ENCODE measurements at places on chromosomes 7 and 10.

GRCh38 chr7:83611776-83612175, 37.2 kb downstream of the SEMA3E start:
- DNase-seq: no peak

- no peak for DNase-seq
These were observed 163.7 kb downstream of the BAMBI start for GRCh38 chr10:28840971-28841370.

DNA sequence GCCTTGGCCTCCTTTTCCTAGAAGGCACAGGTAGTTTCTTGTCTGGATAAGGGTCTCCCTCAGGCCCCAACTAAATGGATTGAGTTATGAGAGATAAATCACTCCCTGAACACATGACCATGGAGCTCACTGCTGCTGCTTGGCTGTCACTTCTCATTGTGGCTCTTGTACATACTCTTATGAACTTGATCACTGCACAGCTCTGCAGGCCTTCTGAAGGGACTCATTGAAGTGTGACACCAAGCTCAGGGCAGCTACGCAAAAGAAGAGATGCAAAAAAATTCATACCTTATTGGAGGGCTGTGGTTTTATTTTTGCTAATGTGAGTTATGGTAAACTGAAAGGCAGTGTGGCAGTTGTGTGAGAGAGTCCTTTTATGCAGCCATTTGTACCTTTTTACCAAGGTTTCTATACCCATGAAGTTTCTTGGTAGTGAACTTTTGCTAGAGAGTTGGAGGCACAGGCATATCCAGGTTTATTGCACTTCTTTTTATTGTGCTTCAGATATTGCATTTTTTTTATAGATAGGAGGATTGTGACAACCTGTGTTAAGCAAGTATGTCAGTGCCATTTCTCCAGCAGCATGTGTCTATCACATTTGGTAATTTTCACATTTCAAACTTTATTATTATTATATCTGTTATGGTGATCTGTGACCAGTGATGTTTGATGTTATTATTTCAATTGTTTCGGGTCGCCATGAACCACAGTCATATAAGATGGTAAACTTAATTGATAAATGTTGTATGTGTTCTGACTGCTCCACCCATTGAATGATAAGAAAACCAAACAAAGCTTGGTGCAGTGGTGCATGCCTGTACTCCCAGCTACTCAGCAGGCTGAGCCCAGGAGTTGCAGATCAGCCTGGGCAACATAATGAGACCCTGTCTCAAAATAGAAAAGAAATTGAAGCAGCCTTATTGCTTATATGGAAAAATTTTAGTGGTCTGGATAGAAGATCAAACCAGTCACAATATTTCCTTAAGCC, 100.6 kb downstream of the LRRC4 start:
- DNase-seq: no peak

GRCh38 chr10:100791369-100792058, 46.1 kb downstream of the PAX2 start:
- DNase-seq: no peak

DNA sequence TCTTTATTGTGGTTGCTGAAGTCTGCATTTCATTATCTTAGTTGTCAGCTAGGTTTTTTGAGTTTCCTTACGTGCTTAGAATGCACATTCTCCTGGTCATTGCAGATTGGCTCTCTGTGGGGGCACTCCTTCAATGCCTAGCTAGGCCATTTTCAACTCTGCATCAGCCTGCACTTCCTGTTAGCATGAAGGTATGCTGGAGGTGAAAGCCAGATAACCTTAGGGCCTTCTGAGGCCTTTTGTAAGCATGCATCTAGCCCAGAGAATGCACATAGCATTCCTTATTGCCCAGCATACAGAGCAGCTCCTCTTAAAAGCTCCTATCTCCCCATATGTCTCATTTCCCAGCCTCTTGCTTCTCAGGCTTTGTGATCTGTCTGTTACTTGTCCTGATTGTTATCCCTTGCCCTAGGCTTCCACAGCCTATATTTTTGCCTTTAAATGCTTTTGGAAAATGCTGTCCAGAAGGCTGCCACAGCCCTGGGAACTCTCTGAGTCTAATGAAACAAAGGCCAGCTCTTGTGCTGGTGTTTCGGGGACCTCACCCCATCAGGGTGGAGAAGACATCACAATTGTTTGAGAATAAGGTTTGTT, 108.1 kb upstream of the IGFBP3 start:
- DNase-seq: no peak

DNA sequence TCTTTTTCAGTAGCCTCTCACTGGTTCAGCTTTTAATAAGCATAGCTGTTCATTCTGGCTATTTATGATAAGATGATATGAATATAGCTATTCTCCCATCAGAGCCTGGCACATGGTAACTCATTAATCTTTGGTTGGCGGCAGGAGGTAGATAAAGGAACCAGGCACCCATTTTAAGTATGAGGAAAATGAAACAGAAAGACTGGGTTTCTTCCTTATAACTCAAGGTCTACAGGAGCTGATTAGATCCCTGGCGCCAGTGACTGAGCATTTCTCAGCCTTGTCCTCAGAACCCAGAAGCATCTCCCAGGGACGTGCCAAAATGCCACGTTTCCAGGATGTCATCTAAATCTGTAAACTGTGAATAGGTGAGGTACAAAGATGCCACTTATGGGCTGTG, 141.9 kb downstream of the TCF7L2 start:
- DNase-seq: no peak

DNA sequence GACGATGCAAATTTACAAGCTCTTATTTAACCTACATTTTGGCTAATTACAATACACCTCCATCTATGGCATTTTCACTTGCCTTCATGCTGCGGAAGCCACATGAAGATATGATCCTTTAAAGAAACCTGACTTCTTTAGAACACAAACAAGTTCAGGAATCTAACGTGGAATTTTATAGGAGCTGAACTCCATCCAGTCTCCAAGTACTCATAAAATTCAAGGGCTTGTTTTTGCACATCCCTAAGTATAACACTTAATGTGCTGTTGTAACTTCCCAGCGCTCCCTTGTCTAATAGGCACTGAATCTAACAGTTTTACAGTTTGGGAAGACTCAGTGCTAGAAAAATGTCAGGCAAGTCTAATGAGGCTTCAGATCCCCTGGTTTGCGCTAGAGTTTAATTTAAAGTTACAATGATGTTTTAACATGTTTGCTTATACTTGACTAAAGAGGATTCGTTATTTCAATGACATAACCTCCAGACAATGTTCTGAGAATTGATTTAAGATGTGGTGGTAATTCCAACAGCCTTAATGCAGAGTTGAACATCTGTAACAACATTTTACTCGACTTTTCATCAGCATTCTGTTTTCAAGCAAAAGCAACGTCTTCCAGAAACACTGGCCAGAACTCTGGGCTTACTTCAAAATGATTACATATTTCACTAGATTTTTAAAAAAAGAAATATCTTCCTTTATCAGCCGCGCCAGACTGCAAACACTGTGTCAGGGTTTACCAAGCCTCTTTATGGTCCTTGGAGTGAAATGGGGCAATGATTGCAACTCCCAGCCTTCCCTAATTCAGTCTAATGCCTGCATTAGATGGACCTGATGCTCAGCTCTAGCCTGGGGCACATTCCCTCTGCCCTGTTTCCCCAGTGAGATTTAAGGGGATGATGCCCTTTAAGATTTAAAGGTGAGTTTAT, 664.3 kb downstream of the KCNMA1 start:
- no peak for DNase-seq

DNA sequence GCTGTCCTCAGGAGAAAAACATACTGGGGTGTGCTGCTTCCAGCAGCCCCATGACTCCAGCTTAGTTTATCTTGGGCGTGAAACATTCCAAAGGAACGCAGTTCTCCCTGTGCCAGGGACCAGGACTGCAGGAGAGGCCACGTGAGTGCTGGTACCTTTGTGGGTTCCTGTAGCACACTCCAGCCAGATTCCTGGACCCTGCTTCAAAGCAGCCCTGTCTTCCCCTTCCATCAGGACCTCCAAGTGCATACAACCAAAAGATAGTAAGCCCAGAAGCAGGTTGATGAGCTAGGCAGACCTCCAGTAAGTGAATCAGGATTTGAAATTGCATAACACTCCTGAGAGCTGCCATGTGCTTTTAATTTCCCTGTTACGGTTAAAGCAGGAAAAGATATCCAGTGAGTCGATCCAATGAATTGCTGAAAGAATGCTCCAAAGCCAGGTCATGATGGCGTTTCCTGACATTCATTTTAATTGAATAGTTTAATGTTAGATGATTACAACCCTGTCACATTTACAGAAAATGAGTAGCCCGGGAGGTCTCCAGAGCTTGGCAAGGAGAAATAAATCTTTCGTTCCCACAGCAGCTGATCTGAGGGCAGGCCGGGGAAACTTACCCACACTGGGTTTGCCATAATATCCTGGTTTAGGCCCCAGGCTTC, 38.9 kb upstream of the CPXM2 start:
- DNase-seq: no peak

DNA sequence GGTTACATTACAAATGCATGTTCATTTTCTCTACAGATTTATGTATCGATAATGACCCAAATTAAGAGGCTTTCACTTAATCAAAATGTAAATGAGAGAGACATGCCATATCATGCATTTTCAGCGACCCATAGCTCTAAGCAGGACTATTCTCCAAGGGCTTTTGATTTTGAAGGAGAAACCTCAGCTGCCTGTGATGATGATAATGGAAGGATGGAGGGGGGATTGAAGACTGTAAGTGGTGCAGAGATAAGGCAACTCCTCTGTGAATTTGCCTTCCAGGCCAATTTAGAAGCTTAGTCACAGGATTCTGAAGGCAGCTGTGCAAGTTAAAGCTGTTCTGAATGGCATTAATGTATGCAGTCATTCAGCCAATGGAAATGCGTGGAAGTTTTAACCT, 8.3 kb downstream of the VSTM2A start:
- DNase-seq: no peak

DNA sequence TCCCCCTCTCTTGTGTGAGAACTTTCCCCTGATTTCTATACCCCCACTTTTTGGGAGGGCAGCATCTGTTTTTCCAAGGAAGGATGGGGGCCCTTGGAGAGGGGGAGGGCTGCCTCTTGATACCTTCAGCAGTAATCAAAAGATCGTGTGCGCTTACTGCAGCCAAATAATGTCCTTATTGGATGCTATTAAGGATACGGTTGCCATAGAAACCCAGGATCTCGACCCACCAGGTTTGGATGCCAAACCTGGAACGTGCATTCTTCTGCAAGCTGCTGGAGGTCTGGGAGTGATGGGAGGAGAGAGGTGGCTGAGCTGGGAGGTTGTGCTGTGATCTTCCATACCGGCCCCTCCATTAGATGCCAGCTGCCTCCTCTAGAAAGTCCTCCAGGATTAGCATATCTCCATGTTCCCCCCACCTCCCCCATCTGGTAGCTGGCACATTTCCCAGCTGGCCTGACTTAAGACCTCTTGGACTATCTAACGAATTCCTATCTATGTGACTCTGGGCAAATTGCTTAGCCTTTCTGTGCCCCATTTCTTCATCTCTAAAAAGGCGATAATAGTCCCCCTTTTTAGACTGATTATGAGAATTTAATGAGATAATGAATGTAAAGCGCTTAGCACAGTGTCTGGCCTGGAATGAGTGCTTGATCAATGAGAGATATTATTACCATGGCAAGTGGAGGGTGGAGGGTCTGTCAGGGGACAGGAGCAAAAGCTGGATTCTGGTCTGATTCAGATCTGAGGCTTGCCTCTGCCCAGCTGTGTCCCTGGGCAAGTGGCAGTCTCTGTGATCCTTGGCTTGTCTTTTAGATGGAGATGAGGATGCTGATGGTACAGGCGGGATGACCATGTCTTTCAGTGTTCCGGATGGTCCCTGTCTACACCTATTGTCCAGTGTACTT, 78.5 kb upstream of the PCBD1 start:
- peak; percentile 80 for DNase-seq

DNA sequence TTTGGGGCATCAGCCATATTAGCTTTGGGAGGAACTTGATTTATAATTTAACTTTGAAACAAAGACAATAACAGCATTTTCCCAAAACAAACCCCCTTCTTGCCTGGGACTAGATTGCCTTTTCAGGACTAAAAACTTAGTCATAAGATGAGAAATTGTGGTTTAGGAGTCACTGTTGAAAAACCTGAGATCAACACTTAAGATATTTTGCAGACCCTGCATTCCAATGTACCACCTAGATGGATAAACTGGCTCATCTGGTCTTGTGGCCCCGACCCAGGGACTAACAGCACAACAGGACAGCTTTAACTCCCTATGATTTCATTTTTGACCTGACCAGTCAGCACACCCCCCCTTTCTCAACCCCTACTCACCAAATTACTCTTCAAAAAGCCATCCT, 1165.4 kb downstream of the XPNPEP1 start:
- no peak for DNase-seq

- no peak for DNase-seq
These were observed 121.3 kb upstream of the HABP2 start for GRCh38 chr10:113431398-113432160.

GRCh38 chr7:47938574-47939165, 9.6 kb downstream of the PKD1L1 start:
- peak; percentile 26 for DNase-seq

DNA sequence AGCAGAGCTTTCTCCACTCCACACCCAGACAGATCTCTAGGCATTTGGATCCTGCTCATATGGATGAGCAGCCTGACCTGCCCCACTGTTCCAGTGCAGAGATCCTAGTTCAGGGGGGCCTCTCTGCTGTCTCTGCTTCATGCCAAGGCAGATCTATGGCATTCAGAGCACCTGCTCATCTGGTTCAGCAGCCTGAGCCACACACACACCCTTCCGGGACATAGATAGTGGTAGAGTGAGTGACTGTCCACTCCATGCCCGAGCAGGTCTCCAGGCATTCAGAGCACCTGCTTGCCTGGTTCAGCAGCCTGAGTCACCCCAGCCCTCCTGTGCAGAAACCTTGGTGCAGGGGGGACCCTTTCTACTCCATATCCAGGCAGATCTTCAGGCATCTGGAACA, 54.3 kb upstream of the ZNF800 start:
- no peak for DNase-seq

- no peak for DNase-seq
These were observed 36.5 kb downstream of the EMX2 start for GRCh38 chr10:117578999-117579590.

DNA sequence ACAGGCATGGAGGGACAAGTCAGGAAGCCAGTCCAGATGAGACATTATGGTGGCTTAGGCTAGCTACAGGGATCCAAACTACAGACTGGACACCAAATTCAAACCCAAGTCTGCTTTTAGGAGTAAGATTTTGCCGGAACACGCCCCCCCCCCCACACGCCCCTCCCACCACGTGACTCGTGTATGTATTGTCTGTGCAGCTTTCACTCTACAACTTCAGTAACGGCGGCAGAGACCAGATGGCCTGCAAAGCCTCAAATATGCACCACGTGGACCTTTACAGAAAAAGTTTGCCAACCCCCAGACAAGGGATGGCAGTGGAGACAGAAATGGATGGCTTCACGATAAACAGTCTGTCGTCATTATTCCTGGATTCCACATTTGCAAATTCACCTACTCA, 14.5 kb downstream of the HIPK2 start:
- no peak for DNase-seq
